ENCODE measurements at places on chromosomes 2 and 18.

DNA sequence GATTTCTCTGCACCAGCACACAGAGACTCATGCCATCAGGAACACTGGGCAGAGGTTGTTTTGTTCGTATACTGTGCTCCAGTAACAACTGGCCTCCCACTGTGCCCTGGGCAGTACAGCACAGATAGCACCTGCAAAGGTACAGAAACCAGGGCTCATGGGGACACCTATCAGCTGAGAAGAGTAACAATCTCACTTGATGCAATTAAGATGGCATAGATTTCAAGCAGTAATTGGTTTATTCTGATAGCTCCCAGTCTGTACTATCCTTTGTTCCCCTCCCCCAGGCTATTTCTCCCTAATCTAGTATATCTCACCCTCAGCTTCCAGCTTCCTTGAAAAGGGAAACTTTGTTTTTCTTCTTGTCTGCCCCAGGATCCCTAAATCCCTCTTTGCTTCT lies 343.9 kb upstream of the MMADHC start:
- no peak for DNase-seq

GRCh38 chr2:45301307-45302277 lies 292.3 kb upstream of the SIX2 start:
- no peak for DNase-seq

DNA sequence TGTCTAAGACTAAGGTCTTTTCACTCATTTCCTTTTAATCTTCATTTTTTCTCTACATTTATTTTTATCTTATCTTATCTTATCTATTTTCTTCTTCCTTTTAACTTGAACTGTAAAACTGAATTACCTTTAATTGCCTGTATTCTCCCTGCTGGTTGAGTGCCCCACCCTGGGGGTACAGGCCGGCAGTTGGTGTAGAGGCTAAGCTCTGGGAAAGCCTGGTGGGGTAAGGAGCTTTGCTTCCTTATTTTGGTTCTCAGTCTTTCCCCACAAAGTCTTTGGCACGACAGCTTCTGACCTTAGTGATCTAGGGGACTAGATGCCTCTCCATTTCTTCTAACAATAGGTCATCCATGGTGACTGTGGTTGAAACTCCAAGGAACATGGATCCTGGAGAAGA lies 26.8 kb upstream of the HAAO start:
- DNase-seq, result no peak

DNA sequence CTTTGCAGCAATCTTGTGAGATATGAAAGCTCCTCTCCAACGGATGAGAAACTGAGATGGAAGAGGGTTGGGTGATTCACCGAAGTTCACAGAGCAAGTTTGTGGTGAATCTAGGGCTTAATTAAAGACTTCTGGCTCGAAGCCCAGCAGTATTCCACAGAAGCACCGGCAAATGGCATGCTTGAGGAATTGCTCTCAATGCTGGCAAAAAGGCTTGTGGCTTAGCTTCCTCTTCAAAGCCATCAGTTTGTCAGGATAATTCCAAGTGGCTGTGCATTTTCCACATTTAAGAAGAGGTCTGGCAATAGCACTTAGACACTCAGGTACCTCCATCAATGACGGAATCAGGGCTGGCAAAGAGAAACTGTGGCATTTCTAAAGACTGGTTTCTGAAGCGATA lies 98.7 kb upstream of the SLC66A3 start:
- peak; percentile 85 for DNase-seq

- DNase-seq, result peak; percentile 57
Measured at GRCh38 chr2:29317077-29317517, 201.9 kb downstream of the CLIP4 start.

DNA sequence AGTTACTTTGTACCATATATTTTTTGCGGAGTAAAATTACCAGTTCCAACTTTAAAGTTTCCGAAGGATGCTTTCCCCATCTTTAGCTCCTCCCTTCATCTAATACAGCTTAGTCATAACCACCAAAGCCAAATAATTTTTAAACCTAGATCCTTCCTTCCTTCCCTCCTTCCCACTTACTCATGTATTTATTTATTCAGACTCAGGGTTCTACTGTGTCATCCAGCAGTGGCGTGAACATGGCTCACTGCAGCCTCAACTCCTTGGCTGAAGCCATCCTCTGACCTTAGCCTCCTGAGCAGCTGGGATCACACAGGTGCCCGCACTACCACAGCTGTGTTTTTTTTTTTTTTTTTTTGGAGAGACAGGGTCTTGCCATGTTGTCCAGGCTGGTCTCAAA lies 4.4 kb downstream of the LPIN2 start:
- DNase-seq, result peak; percentile 93

- no peak for DNase-seq
Measured at GRCh38 chr2:16318474-16319195, 347.0 kb downstream of the CYRIA start.

GRCh38 chr18:5251117-5251516 lies 44.4 kb downstream of the ZBTB14 start:
- DNase-seq, result no peak

DNA sequence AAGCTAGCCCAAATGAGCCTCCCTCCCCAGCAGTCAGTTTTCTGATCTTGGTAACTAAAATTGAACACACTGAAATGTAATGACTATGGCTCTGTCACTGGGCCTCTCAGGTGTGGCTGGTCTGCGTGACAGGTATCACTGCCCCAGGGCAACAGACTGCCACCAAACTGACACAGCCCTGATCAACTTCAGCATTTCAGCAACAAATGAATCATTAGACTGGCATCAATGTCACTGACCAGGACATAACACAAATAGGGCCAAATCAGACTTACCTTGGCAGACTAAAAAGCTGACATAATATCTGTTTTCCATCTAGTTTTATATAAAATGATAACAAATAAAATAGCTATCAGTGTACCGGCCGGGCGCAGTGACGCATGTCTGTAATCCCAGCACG lies 290.8 kb upstream of the CHAC2 start:
- DNase-seq, result no peak

GRCh38 chr2:102618452-102619413 lies 620 bp upstream of the SLC9A2 start:
- no peak for DNase-seq

- DNase-seq, result peak; percentile 57
Measured at GRCh38 chr2:106085181-106085940, 108.7 kb downstream of the UXS1 start.

DNA sequence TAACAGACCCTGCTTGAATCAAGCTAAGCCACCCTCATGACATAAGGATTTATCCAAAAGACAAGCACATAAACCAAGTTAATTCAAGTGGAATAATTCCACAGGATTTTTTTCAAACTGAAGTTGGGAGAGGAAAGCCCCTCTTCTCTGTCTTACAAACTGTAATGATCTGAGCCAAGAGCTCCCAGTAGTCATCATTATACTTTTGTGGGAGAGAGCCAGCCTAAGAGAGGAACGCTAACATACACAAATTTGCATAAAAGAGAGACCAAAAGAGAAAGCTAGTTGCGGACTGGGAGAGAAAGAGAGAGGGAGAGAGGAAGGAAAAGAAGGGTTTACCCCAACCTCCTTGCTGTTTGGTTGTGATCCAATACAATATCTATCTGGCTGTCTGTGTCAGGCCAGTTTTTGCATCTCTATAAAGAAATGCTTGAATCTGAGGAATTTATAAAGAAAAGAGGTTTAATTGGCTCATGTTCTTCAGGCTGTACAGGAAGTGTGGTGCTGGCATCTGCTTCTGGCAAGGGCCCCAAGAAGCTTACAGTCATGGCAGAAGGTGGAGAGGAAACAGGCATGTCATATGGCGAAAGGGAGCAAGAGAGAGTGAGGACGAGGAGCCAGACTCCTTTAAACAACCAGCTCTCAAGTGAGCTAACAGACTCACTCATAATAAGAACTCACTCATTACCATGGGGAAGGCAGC lies 20.8 kb upstream of the PUM2 start:
- no peak for DNase-seq

GRCh38 chr18:70151614-70152013 lies 53.9 kb downstream of the RTTN start:
- no peak for DNase-seq

DNA sequence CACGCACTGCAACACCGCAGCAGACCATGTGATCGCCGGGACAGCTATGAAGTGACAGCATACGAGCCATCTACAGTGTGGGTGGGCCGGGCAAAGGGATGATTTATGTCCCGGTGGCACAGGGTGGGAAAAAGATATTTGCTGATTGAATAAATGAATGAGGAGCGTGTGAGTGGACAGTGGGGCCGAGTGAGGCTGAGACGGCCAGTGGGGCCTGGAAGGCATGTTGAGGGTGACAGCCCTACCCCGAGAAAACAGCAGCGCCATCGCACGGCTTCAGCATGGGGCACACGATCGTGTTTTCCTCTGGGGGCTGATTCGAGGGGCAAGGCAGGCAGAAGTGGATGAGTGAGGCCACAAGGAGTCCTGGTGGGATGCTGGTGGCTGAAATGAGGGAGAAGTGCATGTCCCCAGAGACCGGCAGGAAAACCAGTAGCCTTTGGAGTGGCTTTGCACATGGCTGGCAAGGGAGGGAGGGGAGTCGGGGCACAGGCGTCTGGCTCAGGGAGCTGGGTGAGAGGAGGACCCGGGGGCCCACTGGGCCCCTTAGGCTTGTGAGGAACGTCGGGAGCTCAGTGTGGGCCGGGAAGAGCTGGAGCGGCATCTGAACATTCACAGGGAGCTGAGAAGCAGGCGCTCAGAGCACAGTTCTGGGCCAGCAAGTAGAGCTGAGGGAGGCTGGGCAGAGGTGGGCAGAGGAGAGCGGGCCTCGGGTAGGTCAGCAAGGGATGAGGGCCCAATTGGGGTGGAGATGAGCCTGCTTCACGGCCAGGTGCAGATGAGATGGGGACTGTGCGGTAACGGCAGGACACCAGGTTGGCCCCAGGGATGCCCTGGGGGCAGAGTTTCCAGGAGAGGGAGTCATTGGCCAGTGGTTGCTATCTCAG lies 32.1 kb upstream of the MAL start:
- no peak for DNase-seq

DNA sequence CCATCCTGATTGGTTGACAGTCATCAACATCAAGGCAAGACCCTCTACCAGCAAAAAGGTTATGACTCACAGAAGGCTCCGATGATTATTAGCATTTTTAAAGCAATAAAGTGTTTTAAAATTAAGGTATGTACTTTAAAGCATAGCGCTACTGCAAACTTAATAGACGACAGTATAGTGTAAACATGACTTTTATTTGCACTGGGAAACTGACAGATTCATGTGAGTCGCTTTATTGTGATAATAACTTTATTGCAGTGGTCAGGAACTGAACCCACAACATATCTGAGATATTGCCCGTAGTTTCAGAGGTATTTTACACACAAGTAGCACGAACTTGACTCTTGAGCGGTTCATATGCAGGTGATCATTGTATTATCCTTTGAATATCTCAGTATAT lies 249.1 kb downstream of the LTBP1 start:
- no peak for DNase-seq

DNA sequence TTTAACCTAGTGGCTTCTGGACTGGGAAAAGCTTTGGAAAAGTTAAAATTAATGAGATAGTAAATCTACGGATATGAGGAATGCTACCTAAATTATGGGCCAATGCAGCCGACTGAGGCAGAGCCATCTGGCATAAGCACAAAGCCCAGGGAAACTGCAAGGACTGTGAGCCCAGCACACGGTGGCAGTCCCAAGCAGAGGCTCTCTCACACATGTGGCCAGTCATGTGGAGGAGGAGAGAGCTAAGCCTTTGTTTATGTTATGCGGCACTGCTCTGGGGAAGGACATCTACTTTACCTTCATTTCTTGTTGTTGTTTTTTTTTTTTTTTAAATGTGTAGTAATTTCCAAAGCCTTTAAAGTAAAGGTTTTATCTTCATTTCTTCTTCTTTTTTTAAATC lies 267.0 kb downstream of the STK39 start:
- no peak for DNase-seq

DNA sequence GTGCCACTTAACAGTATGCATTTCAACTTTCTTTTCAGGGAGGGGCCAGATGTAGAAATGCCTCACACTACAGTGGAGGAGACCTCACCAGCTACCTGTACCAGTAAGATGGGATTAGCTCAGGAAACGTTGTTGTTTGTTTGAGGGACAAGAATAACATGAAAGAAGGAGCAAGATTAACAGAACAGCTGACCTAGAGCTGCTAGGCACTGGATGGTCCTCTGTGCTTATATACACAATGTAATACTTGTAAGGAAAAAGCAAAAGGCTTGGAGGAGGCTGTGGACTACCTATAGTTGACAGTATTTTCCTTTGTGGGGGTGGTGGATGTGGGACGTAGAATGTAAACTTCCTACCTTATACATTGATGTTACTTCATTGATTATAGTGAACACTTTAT lies 154.4 kb downstream of the FMNL2 start:
- no peak for DNase-seq

Data from fibroblast of mammary gland (primary cell).